ENCODE measurements at places on chromosomes 2 and 18.

DNA sequence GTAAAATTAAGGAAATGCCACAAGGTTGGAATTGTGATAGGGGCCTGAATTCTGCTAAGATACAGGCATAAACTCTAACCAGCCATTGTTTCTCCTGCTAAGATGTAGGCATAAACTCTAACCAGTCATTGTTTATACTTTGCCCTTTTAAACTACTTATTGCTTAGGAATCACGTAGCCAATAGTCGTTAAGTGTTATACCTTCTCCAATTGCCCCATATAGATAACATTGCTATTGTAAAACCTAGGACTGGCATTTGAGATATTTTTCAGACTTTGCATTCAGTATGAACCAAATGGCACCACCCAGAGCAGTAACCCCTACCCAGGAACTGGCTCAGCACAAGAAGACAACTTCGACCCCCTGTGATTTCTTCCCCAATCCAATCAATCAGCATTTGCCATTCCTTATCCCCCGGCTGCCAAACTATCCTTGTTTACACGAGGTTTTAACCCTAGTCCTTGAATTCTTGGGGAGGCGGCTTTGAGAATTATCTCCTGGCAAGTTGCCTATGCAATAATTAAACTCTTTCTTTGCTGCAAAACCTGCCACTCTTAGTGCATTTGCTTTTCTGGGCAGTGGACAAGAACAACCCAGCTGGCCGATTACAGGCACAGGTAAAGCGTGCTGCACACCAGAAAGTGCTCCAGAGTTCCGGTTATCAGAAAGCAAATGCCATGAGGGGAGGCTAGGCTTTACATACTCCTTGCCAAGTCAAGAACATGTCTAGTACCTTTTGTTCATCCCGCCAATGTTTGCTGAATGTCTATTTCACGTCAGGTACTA, 167.6 kb downstream of the LAMA1 start:
- DNase-seq: no peak

DNA sequence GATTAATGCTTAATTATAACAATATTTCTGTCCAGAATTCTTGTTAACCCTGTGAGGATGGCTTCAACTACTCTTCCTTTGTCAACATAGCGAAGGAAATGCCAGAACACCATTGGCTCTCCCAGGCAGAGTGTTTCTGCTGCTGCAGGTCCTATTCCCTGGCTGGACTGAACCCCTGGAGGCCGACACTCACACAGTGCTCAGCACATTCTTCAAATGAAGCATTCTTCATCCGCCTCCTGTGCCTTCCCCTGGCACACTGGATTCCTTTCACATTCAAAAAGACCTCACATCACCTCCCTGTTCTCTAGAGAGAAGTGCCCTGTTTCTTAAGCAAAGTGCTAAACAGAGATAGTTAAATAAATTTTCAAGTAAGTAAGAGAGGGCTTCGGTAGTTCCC, 187.3 kb upstream of the MSH6 start:
- no peak for DNase-seq

GRCh38 chr2:37827455-37827854, 97.6 kb upstream of the RMDN2 start:
- no peak for DNase-seq

- no peak for DNase-seq
Measured at GRCh38 chr2:238655198-238655860, 192.6 kb upstream of the TWIST2 start.

GRCh38 chr2:149799013-149799705, 211.6 kb upstream of the MMADHC start:
- DNase-seq: no peak

DNA sequence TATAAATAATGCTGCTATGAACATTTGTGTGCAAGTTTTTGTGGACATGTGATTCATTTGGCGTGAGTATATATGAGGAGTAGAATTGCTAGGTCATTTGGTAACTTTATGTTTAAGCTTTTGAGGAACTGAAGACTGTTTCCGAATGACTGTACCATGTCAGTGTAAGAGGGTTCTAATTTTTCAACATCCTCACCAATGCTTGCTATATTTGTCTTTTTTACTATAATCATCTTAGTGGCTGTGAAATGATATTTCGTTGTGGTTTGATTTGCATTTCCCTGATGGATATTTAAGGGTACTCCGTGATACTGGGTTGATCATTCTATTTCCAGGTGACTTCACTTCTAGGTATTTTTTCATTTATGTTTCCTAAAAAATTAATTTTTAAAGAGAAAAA, 241.1 kb downstream of the BCL2 start:
- no peak for DNase-seq

- DNase-seq: no peak
Measured at GRCh38 chr2:171141320-171141719, 19.4 kb downstream of the TLK1 start.

GRCh38 chr18:23703057-23703986, 14.1 kb downstream of the LAMA3 start:
- DNase-seq: no peak

GRCh38 chr2:179860255-179861026, 971 bp downstream of the ZNF385B start:
- peak; percentile 14 for DNase-seq

DNA sequence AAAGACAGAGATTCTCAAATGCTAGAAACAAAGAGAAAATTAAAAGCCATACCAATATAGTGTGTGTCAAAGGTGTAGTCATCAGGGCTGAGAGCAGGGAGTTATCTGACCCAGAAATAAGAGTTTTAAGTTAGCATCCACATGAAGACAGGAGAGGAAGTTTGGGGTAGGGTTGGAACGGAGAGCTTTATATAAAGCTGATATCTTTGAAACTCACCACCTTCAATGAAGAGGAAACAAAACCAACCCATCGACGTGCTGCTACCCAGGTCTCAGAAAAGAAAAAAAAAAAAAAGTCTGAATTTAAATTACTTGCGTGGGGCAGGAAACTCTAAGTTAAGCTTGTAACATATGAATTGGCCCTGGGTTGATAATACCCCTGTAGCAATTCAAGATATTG, 42.4 kb downstream of the ARL4C start:
- no peak for DNase-seq

DNA sequence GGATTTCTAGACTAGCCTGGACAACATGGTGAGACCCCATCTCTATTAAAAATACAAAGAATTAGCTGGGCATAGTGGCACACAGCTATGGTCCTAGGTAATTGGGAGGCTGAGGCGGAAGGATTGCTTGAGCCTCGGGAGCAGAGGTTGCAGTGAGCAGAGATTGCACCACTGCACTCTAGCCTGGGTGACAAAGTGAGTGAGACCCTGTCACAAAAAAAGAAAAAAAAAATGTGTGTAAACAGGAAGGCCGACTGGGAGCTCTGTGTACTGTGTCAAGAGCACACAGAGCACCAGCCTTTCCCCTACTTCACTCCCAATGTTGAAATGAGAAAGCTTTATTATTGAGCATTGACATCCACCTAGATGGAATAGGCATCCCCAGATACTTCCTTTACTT, 681.7 kb upstream of the FSHR start:
- no peak for DNase-seq

- DNase-seq: no peak
Measured at GRCh38 chr2:24761866-24762265, 31.3 kb downstream of the PTRHD1 start.

GRCh38 chr2:191150230-191150599, 579 bp downstream of the STAT4 start:
- no peak for DNase-seq

GRCh38 chr2:151350579-151351195, 6.7 kb upstream of the TNFAIP6 start:
- no peak for DNase-seq

- no peak for DNase-seq
Measured at GRCh38 chr18:9055185-9055584, 47.3 kb upstream of the NDUFV2 start.

GRCh38 chr2:96954011-96954846, 32.2 kb downstream of the FAM178B start:
- peak; percentile 51 for DNase-seq

DNA sequence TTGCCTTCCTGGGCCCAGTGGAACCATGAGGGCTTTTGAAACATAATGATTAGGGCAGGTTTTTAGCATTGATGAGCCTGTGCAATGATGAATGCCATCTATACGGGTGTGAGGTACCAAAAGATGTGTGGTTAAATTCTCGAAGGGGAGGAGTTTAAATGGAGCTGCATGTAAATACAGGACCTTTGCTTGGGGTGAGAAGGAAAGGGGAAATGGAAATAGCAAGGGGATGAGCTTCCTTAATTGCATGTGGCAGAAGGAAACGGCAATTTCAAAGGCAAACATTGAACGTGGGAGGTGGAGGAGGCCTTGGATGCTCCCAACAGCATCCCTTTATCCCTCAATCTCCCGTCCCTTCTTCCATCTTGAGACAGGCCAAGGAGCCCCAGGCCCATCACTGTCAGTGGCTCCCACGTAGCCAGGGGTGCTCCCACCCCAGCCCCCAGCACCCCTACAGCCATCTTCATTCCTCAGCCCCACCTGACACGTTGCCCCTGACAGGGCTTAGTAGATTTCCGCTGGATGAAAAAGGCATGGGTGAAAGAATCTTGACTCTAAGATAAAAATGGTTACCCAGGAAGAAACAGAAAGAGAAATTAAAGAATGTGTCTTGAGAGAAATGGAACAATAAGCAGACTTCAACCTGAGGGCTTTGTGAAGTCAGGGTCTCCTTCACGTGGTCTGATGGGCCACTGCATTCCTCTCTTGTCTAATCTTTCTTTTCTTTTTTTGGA, 32.5 kb downstream of the INPP5D start:
- no peak for DNase-seq

GRCh38 chr2:102078773-102079172, 63.8 kb upstream of the IL1R1 start:
- no peak for DNase-seq

- DNase-seq: no peak
Measured at GRCh38 chr2:125330133-125330532, 1305.0 kb downstream of the CNTNAP5 start.

GRCh38 chr2:231181860-231182512, 16.4 kb upstream of the ARMC9 start:
- peak; percentile 34 for DNase-seq

- no peak for DNase-seq
Measured at GRCh38 chr2:9260464-9260918, 53.9 kb downstream of the ASAP2 start.

GRCh38 chr2:202609381-202610145, 25.2 kb upstream of the FAM117B start:
- no peak for DNase-seq

DNA sequence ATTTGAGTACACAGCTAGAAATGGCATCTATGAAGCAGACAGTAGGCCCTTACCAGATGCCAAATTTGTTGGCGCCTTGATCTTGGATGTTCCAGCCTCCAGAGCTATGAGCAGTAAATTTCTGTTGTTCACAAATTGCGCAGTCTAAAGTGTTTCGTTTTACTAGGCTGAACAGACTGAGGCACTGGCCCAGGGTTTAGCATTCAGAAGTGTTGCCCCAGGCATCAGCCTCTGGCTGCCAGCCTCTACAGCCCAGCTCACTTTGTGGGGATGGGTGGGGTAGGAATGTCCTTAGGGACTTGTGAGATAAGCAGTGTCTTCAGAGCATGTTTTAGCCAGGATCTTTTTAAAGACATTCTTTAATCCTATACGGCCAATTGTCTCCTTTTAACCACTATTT, 51.5 kb upstream of the MGAT5 start:
- no peak for DNase-seq

- no peak for DNase-seq
Measured at GRCh38 chr18:4638680-4639079, 183.6 kb upstream of the DLGAP1 start.

- no peak for DNase-seq
Measured at GRCh38 chr2:184628051-184628450, 29.7 kb downstream of the ZNF804A start.

DNA sequence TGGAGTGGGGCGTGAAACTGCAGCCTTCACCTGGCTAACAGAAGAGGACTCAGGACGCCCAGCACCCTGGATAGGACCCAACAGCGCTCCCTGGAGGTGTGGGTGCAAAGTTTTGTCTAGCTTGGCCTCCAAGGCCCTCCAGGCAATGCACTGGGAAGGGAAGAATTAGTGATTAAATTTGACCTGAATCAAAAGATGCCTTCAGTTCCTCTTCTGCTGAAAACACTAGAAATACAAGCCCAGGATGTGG, 779 bp upstream of the TRIB2 start:
- no peak for DNase-seq

DNA sequence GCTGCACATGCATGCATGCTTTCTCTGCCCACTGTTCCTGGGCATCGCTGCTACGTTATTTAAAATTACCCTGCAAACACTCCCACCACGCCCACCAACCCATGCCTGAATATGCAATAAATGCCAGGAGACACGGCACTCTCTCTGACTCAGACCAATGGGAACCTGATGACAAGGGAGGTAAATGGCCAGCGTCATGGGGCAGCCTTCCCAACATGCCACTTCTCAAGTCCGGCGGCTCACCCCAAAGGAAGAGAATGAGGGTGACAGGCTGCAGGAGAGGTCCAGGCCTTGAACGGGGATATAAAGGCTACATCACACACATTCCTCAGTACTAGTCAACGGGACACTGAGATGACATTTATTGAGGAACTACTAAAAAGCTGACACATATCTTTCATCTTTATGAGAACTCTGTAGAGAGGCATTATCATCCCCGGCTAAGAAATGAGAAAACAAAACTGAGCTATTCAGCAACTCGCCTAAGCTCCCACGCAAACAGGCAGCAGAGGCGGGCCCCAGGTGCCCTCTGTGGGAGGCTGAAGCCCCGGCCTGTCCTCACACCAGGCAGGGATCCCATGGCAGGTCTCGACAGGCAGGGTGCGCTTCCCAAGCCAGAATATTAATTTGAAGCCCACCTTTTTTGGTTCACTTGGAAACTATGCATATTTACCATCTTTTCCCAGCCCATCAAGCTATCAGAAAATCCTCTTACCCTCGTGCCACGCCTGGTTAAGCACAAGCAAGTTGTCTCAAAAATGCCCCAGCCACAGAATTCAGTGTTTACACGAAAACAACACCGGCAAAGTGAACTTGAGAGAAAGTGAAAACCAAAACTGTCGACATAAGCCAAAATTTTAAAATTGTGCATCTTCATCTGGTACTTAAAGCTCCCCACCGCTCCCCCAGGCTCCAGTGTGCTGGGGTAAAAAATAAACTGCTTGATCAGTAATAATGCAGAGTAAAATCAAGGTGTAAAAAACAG, 166.3 kb downstream of the HDAC4 start:
- DNase-seq: no peak

DNA sequence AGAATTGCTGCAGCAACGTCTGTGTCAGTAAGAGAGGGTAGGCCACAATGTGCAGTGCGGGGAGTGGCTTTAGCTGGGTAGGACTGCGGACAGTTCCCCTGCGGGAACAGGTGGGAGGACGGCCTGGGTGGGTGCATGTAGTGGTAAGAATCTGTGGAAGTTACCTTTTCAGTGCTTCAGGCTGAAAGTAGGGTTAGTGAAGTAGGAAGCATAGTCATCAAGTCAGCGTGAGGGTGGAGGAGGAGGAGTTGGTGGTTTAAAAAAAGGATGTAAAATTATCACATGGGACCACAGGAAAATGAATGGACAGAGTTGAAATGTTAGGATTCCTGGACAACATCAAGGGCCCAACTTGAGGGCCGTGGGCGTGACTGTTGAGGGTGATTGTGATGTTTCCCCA, 13.2 kb downstream of the CEP192 start:
- no peak for DNase-seq

- peak; percentile 24 for DNase-seq
Measured at GRCh38 chr2:27370816-27371620, 602 bp downstream of the SNX17 start.

- DNase-seq: no peak
Measured at GRCh38 chr2:25054720-25055119, 12.8 kb downstream of the EFR3B start.

GRCh38 chr2:234629596-234629995, 132.7 kb upstream of the ARL4C start:
- DNase-seq: no peak

- DNase-seq: no peak
Measured at GRCh38 chr2:121075006-121075551, 209.9 kb downstream of the TFCP2L1 start.

Data from GM19239 (cell line).